Fibroblast of villous mesenchyme (primary cell): ENCODE measurements at places on chromosomes 3 and 15.
A peak's percentile ranks its signal among the peaks of the same experiment; 100 is the strongest.

GRCh38 chr3:69568458-69568857, 170.8 kb upstream of the MITF start:
- peak; percentile 2 for DNase-seq

DNA sequence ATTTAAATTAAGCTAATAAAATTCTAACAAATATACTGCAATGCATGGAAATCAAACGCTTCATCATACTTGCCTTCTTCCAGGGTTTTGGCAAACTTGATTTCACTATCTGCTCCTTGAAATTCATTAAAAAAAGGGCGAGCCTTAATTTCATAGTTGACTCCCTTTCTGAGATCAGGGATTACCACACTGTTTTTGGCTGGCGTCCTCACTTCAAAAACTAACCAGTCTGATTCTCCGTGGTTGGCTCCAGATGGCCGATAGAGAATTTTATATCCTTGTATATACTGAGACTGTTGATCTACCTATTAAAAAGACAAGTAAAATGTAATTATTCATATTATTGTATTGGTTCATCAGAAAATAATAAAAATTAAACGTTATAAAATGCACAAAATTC, 1106.8 kb downstream of the ROBO1 start:
- DNase-seq = no peak

GRCh38 chr3:101854608-101855304, 5.4 kb downstream of the NFKBIZ start:
- DNase-seq = no peak

DNA sequence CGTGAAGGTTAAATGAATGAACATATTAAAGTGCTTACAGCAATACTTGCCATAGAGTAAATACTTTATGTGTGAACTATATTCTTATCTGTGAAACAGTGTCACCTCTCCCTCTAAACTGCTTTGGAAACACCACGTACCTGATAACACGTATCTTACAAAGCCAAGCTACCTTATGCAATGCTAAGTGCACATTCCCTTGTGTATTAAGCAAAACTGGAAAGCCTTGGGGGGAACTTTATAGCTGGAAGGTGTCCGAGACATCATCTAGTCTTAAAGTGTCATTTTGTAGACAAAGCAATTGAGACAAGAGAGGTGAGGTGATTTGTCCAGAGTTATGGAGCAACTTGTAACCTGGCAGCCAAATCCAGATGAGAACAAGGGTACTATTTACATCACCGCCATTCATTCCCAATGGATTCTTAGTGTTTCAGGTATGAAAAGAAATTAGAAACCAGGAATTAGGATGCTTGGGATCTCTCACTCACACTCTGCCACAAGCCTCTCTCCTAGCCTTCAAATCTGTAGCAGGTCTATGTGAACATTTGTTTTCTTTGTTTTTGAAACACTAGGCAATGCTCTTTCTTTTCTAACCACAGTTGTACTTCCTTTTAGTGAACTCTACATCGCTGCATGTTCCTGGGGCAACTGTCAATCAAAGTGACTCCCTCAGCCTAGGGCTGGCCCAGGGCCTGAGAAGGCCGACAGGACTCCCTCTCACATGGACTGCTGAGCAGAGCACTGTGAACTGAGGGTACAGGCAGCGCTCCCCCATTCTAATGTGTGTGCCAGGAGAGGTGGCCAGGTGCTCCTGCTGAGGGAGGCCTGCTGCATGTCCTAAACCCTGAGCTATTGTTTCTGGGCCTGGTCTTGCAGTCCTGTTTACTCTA, 13.9 kb upstream of the MGLL start:
- no peak for DNase-seq

- no peak for DNase-seq
Observed at GRCh38 chr15:96372554-96372953, 42.1 kb downstream of the NR2F2 start.

GRCh38 chr3:108406063-108406660, 104.2 kb downstream of the MYH15 start:
- DNase-seq = peak; percentile 35
